ENCODE measurements at places on chromosomes 4 and X. TPM values are rescaled to one million over a fixed set of nuclear protein-coding genes. Genes with fewer than 3 reads are reported as not detected.

The CSN1S1 gene
- not detected for polyA plus RNA-seq

The SSX1 gene
- polyA plus RNA-seq = not detected

The CASP3 gene
- polyA plus RNA-seq = 38.0 TPM

The SLC7A11 gene
- 2.3 TPM for polyA plus RNA-seq

The DAPP1 gene
- 0.88 TPM for polyA plus RNA-seq

The ZMAT1 gene
- 38.9 TPM for polyA plus RNA-seq

The ETDB gene
- 0.30 TPM for polyA plus RNA-seq

The DKK2 gene
- 8.7 TPM for polyA plus RNA-seq

The USP17L10 gene
- polyA plus RNA-seq = not detected

The GUCY1A1 gene
- 75.0 TPM for polyA plus RNA-seq

The NDNF gene
- polyA plus RNA-seq = 78.8 TPM

The KLHL13 gene
- 77.8 TPM for polyA plus RNA-seq

The KLHL34 gene
- polyA plus RNA-seq = 0.04 TPM

The CT47B1 gene
- not detected for polyA plus RNA-seq

The CDK16 gene
- polyA plus RNA-seq = 107 TPM

The UGT2A1 gene
- 3.1 TPM for polyA plus RNA-seq

All from right renal pelvis (tissue), 4 donors.